GM12864 (cell line): ENCODE measurements at places on chromosomes 3 and 15.

- DNase-seq: no peak
Measured at GRCh38 chr15:37524601-37525000, 409.8 kb upstream of the TMCO5A start.

DNA sequence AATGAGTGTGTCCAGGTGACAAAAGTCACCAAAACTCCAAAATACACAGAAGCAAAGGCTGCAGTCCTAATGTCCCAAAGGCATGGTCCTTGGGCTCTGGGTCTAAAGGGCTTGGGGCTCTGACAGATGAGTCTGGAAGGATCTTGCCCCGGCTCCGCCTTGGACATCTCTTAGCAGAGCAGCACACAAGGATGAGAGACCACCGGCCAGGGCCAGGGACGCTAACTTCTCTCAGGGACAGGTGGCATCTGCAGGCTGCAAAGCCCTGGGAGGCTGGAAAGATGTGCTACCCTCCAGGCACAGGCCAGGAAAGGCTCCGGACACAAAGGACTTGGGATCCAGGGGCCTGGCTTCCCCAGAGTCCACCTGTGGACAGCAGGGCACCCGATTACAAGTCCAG lies 14.1 kb upstream of the SHISA5 start:
- no peak for DNase-seq

DNA sequence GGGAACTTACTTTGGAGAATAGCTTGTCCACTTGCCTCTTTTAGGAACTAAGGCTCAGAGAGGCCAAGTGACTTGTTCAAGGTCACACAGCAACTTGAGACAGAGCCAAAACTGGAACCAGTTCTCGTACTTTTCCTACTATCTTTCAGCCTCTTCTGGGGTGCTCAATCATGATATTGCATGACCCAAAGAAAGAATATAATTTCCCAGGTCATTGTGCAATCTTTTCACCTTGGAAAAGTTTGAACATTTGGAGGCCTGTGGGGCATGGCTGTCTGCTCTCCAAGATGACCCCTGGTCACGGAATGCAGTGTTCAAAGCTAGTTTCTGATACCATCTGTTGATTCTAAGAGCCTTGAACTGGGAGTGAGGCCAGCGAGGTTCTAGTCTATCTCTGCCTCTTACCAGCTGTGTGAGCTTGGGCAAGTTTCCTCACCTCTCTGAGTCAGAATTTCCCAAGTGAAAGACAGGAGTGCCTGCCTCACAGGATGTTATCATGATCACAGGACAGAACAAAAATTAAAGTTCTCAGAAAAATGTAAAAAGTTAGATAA lies 89.7 kb downstream of the BDH1 start:
- no peak for DNase-seq

GRCh38 chr3:72288955-72289691 lies 504.2 kb upstream of the PROK2 start:
- no peak for DNase-seq

DNA sequence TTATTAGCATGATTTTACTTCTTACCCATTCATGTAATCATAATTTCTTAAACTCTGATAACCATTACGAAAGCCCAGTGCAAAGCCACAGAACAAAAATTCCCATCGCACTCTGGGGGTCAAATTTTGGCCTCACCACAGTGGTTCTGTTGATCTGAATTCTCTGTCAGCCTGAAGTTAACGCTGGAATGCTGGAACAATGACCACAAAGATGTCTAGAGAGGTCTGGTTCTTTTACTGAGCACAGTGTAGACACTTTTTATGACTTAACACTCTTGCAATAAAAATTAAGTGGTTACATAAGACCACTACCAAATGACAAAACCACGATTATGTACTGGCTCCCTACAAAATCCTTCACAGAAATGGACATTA lies 94.7 kb downstream of the PDZRN3 start:
- no peak for DNase-seq

- DNase-seq: no peak
Measured at GRCh38 chr15:53548236-53548635, 211.2 kb downstream of the WDR72 start.

- DNase-seq: no peak
Measured at GRCh38 chr15:41919954-41920538, 26.2 kb upstream of the SPTBN5 start.

DNA sequence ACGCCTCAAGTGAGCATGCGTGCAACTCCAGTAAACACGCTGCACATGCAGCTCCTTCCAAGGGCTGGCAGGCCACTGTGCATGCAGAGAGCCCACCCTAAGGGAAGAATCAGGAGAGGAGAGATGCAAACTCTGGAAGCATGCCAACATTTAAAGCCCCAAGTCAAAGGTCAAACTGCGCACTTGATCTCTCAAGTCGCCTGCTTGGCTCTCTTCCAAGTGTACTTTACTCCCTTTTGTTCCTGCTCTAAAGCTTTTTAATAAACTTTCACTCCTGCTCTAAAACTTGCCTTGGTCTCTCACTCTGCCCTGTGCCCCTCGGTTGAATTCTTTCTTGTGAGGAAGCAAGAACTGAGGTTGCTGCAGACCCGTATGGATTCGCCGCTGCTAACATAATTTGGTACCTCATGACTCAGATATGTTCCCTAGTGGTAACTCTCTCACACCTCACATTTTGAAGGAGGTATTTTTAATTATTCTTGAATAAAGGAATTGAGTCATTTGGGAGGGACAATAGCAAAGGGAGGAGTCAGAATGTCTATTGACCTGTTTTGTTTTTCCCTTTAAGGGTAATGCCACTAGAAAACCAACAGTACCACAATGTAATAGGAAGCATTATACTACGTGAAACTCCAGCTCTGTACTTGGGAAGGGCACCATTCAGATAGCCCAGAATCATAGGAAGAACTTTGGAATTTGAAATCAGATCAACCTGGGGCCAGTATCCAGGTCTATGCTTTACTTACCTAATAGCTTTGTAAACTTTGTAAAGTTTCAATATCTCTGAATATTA lies 19.6 kb upstream of the DGKG start:
- no peak for DNase-seq

- no peak for DNase-seq
Measured at GRCh38 chr15:33068007-33068481, 126.5 kb downstream of the FMN1 start.

DNA sequence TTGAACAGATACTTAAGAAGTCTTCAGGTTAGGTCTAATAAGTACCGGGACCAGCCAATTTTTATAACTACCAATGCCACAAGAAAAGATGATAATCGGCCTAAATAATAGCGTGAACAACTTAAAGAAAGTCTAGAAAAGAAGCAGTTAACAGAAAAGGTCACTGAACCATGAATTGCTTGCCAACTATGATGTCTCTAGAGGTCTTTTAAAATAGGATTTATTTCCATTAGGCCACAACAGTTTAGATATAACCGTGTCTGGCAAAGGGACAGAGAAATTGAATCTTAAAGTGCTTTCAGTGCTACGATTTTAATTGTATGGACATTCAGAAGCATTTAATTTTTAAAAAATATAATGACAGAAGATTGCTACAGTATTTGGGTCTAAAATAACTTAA lies 1070.4 kb downstream of the ROBO1 start:
- no peak for DNase-seq

DNA sequence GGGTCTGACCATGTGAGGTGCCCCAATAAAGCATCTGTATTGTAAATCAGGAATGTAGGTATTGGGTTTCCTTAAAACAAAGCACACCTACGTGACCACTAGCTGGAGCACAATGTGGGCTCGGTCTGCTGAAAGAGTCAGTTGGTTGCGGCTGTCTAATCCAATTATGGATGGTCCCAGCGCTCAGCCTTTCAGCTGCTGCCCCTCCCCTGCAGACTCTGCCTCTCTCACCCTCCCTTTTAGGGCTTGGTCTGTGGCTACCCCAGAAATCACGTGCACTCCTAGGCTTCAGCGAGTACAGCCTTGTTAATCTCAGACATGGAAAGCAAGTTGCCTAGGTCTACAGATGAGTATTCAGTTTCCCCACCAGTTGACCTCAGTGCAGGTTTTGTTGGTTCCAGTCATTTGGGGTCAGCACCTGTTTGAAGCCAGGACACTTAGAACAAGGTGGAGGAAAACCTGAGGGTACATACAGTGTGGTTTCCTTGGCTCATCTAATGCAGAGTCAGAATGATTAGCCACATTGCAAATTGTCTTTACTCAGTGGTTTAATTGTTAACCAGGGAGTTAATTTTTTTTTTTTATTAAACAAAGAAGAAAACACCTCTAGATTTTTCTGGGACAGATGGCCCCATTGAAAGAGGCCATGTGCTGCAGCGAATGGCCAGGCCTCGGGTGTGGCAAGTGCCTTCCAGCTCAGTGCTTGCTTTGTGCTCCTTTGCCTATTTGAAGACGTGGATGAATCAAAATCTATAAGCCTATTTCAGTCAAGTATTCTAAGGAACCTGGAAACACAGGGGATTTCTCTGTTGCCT lies 137.7 kb downstream of the IGF1R start:
- DNase-seq: no peak

- DNase-seq: no peak
Measured at GRCh38 chr15:47334805-47335535, 382.3 kb upstream of the SEMA6D start.

DNA sequence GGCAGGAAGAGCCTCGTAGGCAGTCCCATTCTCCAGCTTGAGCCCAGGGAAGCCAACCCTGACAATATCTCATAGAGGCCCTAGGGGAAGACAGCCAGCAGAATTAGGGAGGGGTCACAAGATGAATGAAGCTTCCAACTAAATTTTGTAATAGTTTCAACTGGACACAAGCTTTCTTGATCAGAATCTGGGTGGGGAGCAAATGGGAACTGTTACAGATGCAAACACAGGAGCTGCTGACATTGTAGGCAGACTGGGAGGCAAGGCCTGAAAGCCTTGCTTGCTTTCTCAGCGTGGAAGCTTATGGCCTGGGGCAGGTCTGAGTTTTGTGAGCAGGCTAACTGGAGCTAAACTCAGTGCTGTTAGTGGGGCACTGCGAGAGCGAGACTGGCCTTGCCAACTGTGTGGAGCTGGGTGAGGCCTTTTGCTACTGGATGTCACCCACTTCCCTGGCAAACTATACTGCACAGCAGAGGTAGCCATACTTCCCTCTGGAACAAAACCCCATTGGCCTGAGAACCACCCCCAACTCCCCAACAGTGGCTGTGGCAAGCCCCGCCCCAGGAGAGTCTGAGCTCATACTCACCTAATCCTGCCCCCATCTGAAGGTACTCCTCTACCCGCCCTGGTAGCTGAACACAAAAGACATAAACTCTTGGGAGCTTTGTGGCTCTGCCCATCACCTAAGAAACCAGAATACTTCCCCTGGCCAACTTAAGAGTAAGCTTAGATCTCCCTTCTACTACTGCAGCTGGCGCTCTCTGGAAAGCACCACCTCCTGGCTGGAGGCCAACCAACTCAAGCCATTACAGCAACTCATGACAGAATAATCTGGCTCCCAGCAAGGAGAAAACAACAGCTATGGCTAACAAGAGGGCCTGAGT lies 42.9 kb downstream of the CFAP20DC start:
- no peak for DNase-seq

DNA sequence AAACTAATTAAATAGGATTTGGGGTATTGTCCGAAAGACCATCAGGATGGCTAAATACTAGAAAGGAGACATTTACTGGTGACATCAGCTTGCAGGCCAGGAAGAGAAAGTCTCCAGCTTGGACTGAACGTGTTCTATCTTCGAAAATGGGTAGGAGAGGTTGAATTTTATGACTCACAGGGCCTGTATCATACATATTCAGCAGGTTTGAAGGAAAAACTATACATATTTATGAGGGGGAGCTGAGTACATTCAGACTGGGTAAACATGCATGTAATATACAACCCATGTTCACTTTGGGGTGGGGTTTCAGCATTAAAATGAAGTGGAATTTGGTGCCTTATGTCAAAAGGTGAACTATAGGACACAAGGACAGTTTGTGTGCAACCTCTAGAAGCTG lies 129.3 kb upstream of the CRBN start:
- no peak for DNase-seq

DNA sequence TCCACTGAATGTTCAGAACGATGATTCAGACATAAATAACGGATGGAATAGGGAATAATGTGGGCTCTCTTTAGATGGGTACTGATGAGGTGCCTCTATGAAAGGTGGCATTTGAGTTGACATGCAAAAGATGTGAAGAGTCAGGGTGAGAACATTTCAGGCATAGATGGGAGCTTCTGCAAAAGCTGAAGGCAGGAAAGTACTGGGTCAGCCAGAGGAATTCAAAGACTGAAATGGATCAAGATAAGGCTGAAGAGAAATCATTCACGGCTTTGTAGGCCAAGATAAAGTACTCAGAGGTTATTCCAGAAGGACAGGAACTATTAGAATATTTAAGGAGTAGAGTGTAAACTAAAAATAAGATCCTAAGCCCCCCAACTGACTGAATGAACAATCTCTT lies 189.6 kb upstream of the MCTP2 start:
- no peak for DNase-seq
